ENCODE measurements at places on chromosomes 11 and 22.

- DNase-seq = no peak
These were observed 36.5 kb upstream of the USP47 start for GRCh38 chr11:11805228-11805627.

DNA sequence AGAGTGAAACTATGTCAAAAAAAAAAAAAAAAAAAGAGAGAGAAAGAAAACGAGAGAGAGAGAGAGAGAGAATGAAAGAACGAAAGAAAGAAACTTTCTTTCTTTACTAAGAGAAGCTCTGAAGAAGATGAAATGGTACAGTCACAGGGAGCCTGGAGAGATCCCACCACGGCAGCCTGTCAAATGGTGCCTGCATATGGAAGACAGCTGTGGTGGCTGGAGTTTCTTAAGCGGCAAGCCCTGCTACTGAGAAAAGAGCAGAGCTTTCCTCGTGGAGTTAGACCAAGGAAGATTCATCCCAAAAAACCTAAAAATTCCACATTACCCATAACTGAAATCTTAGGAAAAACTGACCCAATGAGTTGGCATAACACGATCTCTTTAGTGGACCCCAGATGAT lies 66.7 kb downstream of the MICAL3 start:
- DNase-seq = no peak

- no peak for DNase-seq
These were observed 49.8 kb downstream of the ARHGAP8 start for GRCh38 chr22:44802071-44802700.

- peak; percentile 85 for DNase-seq
These were observed 13.4 kb upstream of the P2RY2 start for GRCh38 chr11:73204711-73205121.

- DNase-seq = no peak
These were observed 36.4 kb downstream of the MAP6 start for GRCh38 chr11:75632450-75632849.

DNA sequence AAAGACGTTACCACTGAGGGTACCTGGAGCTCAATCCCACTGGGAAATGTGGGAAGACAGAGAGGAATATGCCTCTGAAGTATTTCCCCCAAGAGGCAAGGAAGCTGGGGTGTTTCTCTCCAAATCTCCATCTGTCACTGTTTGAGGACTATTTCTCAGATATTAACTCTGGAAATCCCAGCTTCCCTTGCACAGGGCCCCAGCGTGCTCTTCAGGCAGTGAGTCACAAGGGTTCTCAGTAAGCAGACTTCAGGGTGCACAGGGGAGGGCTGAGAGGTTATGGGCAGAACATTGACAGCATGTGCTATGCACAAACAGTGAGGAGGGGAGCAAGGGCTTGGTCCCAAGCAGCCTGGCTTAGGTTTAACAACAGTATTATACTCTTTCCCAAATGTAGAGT lies 60.9 kb upstream of the EED start:
- no peak for DNase-seq
